Neuronal stem cell (in vitro differentiated cells): ENCODE measurements at places on chromosomes 13 and 19.

DNA sequence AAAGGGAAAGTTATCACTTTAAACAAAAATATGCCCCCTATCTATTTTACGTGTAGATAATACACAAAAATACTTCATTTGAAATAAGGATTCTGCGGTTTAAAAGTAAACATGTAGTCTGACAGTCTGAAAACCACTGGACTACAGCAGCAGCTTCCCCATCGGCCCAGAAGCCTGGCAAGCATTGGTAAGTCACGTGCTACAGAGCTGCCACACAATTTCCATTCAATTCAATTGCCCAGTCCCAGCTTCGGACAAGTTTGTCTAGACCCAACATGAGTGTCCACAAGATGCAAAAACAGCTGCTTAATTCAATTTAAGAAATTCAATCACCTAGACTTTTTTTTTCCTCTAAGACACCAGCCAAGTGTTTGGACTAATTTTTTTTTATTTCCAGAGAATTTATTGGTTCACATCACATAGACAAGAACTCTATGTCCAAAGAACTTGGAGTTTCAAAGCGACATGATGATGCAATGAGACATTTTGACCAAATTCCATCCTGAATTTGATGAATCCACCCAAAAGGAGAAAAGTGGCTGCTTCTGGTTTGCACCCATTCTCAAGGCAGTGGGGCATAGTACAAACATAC lies 458.9 kb downstream of the COG6 start:
- DNase-seq = no peak

GRCh38 chr13:50474088-50474662 lies 369.3 kb downstream of the DLEU7 start:
- DNase-seq = no peak

GRCh38 chr13:110518226-110518525 lies 43.3 kb downstream of the RAB20 start:
- DNase-seq = no peak

GRCh38 chr19:29563486-29564101 lies 37.8 kb downstream of the VSTM2B start:
- no peak for DNase-seq

- no peak for DNase-seq
These were observed 21.7 kb downstream of the MYH14 start for GRCh38 chr19:50224986-50225747.

DNA sequence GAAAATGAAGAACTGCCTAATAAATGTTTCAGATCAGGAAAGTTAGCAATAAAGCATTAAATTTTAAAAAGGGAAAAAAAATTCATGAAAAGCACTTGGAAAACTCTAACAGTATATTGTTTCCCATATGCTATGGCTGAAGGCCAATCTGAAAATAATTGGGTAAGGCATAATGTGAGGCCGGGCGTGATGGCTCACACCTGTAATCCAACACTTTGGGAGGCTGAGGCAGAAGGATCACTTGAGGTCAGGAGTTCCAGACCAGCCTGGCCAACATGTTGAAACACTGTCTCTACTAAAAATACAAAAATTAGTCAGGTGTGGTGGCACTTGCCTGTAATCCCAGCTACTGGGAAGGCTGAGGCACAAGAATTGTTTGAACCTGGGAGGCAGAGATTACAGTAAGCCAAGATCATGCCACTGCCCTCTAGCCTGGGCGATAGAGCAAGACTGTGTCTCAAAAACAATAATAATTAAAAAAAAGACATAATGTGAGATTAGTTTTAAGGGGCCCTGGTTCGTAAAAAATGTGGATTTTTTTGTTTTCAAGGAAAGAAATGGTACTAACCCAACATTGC lies 15.2 kb downstream of the INTS6 start:
- DNase-seq = no peak

DNA sequence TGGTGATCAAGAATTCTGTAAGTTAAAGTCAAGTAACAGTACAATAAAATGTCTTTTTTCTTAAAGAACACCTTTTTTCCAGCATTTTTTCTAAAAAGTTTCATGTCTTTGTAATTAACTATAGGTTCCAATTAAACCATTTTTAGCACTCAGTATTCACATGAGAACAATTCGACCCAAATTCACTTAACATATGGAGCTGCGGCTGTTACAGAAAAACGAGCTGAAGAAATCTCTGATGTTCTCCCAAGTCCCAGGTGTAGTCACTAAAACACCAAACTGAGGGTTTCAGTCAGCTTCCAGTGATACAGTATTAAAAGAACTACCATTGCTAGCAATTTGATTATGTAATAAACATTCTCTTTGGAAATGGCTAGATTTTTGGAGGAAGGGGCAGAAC lies 117.6 kb downstream of the TNFSF13B start:
- no peak for DNase-seq

DNA sequence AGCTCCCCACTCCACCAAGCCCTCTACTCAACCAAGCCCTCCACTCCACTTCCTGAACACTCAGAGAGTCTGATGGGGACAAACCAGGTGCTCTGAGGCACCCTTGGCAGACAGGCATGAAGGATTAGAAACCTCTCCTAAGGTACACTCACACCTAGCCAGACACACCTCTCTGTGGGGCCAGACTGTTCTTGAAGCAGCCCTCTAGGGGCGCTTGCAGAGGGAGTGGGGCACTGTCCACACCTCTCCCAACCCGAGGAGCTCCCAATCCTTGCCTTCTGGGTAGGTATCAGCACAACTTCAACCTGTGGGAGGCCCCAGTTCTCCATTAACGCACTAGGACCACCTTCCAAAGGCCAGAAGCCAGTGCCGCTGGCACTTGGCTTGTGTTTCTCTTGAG lies 108.7 kb upstream of the VSTM2B start:
- DNase-seq = no peak

DNA sequence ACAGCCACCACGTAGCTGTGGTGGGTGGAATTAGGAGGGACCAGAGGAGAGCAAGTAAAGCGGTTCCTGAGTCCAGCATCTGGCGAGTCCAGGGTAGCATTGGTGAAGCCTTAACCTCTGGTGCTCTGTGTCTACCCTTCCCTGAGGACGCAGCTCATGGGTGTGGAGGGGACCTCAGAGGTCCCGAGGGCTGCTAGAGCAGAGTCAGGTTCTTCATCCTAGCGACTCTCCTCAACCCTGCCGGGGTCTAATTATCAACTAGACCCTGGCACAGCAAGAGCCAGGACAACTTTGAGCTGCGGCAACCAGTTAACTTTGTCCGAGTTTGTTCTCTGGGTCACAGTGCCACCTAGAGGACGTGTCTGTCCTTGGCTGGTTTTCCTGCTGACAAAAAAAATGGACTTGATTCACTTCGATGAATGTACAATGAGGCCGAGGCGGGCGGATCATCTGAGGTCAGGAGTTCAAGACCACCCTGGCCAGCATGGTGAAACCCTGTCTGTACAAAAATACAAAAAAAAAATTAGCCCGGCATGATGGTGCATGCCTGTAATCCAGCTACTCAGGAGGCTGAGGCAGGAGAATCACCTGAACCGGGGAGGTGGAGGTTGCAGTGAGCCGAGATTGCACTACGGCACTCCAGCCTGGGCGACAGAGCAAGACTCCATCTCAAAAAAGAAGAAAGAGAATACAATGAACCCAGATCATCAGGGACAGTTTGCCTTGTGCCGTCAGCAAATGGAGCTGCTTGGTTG lies 25.0 kb downstream of the TSSK6 start:
- DNase-seq = peak; percentile 85

- DNase-seq = no peak
These were observed 153.8 kb upstream of the SERP2 start for GRCh38 chr13:44219577-44220548.

DNA sequence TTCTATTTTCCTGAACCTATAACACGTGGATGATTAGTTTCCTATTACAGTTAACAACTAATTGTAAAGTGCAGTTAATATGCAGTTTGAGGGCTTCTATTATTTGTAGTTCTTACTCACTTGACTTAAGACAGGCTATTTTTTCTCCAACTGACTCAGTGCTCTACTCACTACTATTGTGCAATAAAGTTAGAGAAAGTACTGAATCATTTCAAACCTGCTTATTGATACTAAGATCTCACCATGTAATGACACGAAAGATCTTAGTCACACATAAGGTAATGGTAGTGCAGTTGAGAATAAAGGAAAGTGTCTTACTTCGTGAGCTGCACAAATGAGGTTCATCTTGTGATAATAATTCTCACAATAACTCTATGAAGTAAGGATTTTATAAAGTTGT lies 22.8 kb upstream of the ITM2B start:
- no peak for DNase-seq

DNA sequence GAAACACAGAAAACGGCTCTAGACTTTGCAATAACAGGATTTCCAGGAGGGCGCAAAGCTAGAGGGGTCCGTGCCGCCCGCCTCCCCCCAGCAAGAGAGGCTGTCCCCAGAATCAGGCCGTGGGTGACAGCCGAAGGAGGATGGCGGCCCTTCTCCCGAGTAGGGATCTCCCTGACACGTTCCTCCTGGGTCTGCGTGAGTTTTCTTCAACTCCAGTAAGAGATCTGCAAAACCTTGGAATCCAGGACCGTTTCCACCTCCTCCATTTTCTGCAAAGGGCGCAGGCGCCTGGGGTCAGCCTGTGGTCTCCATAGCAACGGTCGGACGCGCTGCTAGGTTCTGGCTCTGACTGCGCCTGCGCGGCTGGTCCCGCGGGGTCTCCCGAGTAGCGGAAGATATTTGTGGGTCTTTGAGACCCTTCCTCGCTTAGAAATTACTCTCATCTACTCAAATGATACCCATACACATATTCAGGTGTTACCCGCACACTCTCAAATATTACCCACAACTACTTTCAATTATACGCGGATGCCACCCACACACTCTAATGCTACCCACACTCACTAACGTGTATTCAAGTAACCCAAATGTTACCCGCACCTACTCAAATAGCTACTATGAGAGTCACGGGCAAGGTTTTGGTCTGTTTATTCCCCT lies 2.1 kb downstream of the PNMA8C start:
- peak; percentile 88 for DNase-seq

- DNase-seq = no peak
These were observed 1690.0 kb downstream of the PCDH9 start for GRCh38 chr13:65540175-65540574.

DNA sequence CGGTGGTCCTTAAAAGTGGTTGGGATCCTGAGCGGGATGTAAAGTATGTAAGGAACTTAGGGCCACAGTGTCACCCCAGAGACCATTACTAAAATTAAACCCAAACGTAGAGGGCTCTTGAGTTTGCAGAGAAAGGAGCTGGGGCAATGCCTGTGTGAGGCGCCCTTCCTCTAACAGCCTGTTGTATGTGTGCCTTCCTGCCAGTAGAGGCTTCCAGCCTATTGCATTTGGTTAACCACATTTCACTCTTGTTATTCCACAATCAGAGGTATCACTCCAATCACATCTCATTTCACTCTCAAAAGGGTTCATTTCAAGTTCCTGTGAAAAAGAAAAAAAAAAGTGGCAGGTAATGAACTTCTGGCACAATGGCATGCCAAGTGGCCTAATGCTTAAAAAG lies 29.4 kb downstream of the DIAPH3 start:
- no peak for DNase-seq

GRCh38 chr13:67518785-67519184 lies 288.6 kb upstream of the PCDH9 start:
- peak; percentile 41 for DNase-seq

GRCh38 chr13:86878781-86879180 lies 792.4 kb upstream of the SLITRK5 start:
- no peak for DNase-seq

DNA sequence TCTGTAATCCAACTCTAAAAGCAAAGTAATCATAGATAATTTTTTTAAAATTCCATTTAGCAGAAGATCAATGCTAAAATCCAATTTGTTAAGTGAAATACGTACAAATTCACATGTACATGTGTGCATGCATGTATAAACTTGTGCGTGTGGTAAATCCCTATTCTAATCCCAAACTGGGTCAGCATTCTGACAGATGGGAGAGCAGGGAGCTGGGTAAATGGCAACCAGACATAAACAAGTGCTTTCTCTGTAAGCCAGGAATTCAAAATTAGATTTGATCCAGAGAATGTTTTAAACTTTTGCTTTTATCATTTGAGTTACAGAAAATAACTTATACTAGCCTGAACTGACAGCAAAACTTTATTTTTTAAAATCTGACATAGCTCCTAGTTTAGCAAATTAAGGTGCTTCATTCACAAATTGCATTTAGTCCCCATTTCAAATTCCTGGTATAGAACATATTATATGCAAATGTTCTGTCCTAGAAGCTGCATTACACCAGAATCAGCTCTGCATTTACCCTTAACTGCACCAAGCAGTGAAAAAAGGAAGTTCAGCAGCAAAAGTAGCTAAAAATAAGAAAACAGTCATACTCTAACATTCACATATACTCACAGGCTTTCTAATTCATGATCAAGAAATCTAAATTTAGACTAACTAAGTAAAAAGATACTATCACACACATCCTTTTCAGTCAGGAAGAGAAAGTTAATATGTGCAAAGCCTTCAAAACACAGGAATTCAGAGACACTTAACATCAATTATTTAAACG lies 32.6 kb downstream of the UBL3 start:
- DNase-seq = no peak

DNA sequence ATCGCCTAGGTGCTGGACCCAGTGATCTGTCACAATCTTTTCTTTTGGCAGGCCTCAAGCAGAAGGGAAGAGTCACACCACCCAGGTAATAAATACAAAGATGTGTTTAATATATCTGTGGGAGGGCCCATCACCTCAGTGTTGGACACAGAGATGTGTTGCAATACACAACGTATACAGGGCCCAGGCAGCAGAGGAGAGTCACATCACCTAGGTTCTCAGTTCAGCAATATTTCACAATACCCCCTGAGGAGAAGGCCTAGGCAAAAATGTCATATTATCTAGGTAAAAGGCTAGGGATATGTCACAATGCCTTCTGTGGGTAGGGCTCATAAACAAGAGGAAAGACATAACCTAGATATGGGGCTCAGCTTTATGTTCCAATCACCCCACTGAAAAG lies 53.5 kb upstream of the ZNF728 start:
- no peak for DNase-seq

- peak; percentile 57 for DNase-seq
These were observed 19.5 kb downstream of the NUFIP1 start for GRCh38 chr13:44969551-44970484.

GRCh38 chr13:45219938-45220375 lies 19.1 kb upstream of the KCTD4 start:
- no peak for DNase-seq

GRCh38 chr13:65530688-65531087 lies 1699.4 kb downstream of the PCDH9 start:
- no peak for DNase-seq

GRCh38 chr13:30043631-30043925 lies 193.2 kb upstream of the UBL3 start:
- no peak for DNase-seq

GRCh38 chr13:92317066-92317465 lies 909.5 kb upstream of the GPC6 start:
- DNase-seq = no peak

DNA sequence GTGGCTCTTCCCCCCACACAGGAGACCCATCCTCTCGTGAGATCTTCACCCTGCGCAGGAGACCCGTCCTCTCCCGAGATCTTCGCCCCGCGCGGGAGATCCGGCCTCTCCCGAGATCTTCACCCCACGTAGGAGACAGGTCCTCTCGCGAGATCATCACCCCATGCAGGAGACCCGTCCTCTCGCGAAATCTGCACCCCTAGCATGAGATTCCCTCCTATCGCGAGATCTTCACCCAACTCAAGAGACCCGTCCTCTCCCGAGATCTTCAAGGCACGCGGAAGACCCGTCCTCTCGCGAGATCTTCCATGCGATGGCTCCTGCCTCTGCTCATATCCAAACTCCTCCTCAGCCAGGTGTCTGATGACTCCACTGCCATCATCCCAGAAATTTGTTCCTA lies 24.3 kb downstream of the LAIR2 start:
- no peak for DNase-seq

GRCh38 chr13:45936621-45937020 lies 85.1 kb upstream of the SIAH3 start:
- no peak for DNase-seq

- DNase-seq = no peak
These were observed 17.6 kb downstream of the RANBP3 start for GRCh38 chr19:5960005-5961001.
